ENCODE measurements at places on chromosomes 4 and X.

- no peak for DNase-seq
These were observed 685 bp upstream of the NDNF start for GRCh38 chr4:121073004-121073435.

- no peak for DNase-seq
These were observed 194.4 kb downstream of the FAM133A start for GRCh38 chrX:93868289-93868965.

GRCh38 chr4:84451546-84451945, 47.5 kb downstream of the NKX6-1 start:
- no peak for DNase-seq

- DNase-seq: no peak
These were observed 404.7 kb downstream of the NAF1 start for GRCh38 chr4:162761965-162762364.

DNA sequence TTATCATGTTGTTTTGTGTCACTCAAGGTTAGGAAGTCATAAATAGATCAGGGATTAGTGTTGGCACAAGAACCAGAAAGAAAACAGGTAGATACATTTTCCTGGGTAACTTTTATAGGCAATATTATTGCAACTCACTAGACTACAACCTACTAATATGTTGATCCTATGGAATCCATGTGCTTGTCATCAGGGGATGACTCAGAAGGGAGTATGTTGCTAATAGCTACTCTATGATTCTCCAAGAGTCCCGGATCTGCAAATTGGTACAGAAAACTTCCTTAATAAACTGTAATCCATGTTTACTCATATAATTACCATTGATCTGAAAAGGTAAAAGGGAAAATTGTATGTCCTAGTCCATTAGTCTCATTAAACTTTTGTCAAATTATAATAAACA, 11.7 kb upstream of the GNRHR start:
- no peak for DNase-seq

- no peak for DNase-seq
These were observed 157.7 kb upstream of the PITX2 start for GRCh38 chr4:110780538-110780937.

DNA sequence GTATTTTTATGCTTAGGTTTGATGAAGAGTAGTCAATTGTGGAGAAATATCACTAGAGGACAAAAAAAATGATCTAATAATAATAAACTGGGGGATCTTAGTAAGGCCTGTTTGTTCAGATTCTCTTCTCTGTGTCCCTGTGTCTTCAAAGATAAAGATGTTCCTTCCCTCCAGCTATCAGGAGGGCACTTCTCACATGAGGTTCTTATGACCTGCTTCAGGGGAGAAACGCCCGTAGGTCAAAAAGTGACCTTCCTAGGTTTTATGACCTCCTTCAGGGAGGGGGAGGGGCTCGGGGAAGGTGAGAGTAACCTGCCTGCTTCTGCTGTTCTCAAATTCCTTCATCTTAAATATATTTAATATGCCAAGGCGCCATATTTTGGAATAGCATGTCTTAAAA, 89.2 kb upstream of the JADE1 start:
- no peak for DNase-seq

- no peak for DNase-seq
These were observed 246.2 kb downstream of the SCFD2 start for GRCh38 chr4:53119680-53120079.

GRCh38 chr4:4969298-4969697, 50.0 kb downstream of the CYTL1 start:
- no peak for DNase-seq

- no peak for DNase-seq
These were observed 372.1 kb upstream of the SMIM31 start for GRCh38 chr4:164381859-164382258.

DNA sequence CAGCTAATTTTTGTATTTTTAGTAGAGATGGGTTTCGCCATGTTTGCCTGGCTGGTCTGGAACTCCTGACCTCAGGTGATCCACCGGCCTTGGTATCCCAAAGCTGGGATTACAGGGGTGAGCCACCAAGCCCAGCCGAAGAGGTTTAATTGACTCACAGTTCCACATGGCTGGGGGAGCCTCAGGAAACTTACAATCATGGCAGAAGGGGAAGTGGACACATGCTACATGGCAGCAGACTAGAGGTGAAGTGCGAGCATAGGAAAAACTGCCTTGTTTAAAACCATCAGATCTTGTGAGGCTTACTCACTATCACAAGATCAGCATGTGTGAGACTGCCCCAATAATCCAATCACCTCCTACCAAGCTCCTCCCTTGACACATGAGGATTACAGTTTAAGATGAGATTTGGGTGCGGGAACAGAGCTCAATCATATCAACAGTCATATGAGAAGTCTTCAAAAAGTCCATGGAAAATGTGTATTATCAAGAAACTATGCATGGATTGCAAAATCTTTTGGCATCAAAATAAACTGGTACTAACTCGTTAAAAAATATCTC, 25.8 kb upstream of the RPL39 start:
- DNase-seq: no peak

- DNase-seq: peak; percentile 23
These were observed 68.4 kb downstream of the RHOH start for GRCh38 chr4:40264995-40265909.

GRCh38 chr4:75028196-75028854, 95.4 kb downstream of the PARM1 start:
- no peak for DNase-seq

DNA sequence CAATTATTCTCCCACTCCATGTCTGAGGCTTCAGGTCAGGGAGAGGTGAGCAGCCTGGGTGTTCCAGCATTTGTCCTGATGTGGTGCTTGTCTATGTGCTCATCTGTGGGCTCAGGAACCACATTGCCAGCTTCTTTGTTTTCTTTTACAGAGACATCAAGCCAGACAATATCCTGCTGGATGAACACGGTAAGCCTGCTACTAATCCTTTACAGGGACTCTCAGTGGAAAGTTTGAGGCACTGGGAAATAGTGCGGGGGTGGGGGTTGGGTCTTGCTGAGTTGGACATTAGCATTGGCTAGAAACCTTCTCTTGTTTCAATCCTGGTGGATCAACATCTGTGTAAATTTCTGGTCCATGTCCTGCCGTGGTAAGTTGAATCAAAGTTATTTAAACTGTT, 310.3 kb downstream of the EVC2 start:
- DNase-seq: no peak

DNA sequence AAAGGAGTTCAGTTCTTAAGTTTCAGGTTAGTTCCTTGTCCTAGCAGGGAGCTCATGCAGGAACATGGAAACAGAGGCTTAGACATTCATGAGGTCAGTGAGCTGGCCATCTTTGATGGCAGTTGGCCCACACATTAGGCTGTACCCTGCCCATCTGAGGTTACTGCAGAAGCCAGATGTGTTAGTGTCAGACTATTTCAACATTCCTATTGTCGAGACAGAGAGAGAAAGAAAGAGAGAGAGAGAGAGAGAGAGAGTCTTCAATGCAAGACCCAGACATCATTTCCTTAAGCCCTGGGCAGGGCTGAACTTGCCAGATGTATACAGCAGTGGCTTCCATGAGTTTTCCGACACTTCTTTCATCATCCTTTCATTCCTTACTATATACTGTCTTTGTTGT, 91.3 kb downstream of the PPP1R2C start:
- no peak for DNase-seq

DNA sequence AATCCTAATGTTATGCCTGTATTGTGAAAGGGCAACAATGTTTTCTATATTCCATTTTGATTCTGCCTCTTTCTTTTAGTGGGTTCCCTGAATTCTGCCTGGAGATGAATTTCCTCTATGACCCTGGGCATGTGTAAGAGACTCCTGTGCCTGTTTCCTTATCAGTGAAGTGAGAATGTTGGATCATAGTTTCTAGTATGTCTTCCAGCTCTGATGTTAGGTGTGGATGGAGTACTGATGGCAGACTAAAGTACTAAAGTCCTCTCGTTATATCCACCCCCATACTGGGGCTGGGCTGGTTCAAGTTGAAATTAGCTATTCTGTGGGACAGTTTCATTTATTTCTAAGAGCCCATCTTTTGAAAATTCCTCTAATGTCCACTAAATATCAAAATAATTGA, 29.6 kb downstream of the PLAC1 start:
- DNase-seq: no peak

DNA sequence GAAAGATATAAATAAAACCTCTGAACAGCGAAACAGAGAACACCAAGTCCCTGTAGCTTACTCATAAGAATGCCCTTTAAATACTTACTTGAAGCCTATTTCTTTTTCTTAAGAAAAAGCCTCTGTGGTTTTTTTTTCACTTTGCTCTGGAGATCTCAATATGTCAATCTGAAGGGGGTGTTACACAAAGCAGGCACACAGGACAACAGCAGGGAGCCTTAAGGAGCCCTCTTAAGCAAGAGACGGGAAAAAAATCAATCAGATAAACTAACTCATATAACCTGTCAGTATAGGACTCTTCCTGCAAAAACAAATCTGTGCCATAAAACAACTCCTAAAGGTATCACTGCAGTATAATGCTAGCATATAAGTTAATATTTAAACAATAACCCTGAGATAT, 611.1 kb upstream of the ATOH1 start:
- DNase-seq: no peak

GRCh38 chr4:174215057-174215456, 68.4 kb downstream of the FBXO8 start:
- no peak for DNase-seq

DNA sequence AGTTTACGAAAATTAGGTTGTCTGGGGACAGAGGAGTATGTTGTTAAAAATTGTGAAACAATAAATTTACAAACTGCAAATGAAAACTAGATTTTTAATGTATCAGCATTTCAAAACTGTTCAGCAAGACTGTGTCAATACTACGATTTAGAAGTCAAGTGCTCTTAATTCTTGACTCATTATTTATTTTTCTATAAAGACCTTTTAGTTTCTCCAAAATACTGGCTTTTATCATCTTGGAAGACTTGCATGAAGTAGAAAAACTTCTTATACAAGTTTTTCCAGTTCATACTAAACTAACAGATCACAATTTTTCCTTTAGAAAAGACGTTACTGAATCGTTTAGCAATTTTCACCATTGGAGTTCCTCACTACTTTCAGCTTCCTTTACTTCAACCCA, 231.4 kb downstream of the PPP3CA start:
- no peak for DNase-seq

DNA sequence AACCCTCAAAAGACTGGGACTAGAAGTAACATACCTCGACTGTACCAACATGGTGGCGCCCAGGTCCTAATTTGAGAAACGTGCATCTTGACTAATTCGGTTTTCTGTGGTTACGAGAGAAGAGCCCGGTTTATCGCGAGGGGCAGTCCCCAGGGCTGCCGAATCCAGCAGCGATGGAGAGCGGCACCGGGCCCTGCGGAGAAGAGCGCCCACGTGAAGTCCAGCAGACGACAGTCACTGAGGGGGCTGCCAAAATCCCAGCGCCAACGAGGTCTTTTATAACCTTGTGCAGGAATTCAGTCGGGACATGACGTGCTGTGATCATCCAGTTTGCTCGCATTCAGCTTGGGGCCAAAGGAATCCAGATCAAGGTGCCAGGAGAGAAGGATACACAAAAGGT, 187.5 kb upstream of the SLITRK2 start:
- DNase-seq: no peak

GRCh38 chrX:35046660-35047296, 104.2 kb downstream of the FAM47B start:
- DNase-seq: no peak

DNA sequence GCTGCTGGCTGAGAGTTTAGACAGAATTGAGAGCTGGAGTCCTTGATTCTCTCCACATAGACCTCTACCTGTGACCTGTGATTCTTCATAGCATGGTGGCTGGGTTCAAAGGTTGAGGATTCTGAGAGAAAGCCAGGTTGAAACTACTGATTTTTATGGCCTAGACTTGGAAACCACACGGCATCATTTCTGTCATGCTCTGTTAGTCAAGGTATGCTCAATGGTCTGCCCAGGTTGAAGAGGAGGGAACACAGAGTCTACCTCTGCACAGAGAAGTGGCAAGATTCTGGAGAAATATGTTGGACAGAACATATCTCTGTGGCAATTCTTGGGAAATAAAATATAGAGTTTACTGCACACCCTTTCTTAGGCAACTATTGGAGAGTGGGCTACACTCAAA, 57.2 kb upstream of the CXorf66 start:
- no peak for DNase-seq

DNA sequence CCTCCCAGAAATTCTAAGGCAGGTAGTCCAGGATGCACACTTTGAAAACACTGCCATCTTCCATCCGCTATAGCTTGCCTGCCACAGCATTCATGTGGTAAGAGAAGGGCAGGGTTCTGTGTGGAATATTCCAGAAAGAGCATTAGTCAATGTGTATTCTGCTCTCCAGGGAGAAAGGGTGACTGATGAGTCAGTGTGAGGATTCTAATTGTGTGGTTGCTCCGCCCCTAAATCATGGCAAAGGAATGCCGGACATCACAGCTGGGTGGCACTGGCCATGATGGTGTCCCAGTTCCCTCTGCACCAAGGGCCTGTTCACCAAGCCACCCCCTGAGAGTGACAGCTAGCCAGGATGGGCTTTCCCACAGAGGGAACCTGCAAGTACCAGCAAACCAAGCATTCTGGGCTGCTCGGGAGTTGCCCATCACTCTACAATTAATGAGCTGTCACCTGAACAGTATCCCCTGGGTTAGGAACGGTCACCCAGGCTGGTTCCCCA, 9.5 kb downstream of the IDS start:
- no peak for DNase-seq

DNA sequence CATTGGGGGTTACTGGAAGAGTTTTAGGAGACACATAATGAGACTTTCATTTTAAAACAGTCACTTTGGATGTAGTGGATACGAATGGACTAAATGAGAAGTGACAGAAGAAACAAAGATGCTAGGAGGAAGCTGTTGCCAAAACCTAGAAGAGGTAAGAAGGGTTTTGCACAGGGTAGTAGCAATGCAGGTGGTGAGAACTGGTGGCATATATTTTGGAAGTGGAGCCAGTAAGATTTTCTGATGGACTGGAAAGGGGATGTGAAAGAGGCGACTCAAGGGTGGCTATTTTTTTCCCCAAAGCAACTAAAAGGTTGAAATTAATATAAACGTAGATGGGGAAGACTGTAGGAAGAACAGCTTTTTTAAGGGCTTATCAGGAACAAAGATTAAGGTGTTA, 462.0 kb downstream of the IL15 start:
- DNase-seq: no peak

- no peak for DNase-seq
These were observed 116.1 kb downstream of the PDLIM5 start for GRCh38 chr4:94567811-94568210.

DNA sequence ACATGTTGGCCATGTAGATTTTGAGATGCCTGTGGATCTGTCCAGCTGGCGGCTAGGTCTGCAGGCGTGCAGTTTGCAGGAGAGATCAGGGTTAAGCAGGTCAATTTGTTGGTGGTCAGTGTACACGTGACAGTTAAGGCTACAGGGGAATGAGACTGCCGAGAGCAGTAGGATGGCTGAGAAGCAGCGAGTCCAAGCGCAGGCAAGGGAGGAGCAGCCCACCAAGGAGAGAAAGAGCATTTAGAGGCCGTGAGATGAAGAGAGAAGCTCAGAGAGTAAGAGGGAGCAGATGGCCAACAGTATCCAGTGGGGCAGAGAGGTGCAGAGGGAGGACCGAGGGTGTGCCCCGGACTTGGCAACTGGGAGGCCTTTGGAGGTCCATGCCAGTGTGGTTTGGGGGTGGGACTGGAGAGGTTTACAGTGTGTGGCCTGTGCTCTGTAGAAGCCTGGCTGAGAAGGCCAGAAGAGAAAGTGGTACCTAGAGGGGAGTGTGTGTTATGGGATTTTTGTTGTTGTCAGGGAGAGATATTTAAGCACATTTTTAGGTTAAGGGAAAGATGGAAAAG, 18.4 kb downstream of the SNX25 start:
- no peak for DNase-seq

Measured in activated CD8-positive, alpha-beta memory T cell treated with anti-CD3 and anti-CD28 coated beads for 4 hours (primary cell).